Urinary bladder (tissue), 4 donors: ENCODE measurements at places on chromosomes 12 and 14. TPM values are rescaled to one million over a fixed set of nuclear protein-coding genes. Genes with fewer than 3 reads are reported as not detected.

ZC2HC1C gene
- 1.5 TPM for total RNA-seq

DNA sequence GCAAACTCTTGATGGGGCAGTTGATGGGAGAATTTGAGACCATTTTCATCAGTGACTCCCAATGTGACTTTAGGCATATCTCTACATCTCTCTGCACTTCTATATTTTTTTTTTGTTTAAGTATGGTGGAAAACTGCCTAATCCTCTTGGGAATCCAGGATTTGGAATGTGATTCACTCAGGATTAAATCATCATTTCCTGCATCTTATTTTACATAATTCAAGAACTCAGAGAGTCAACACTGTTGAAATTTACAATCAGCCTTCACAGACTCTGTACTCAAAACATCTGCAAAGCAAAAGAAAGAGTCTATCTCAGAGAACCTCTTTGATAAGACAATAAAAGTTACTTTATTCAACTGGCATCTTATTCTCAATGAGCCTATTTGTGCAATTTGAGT is 260.7 kb upstream of the NOS1 start:
- no peak for DNase-seq

MYL2 gene
- 9.5 TPM for total RNA-seq

FAM90A1 gene
- not detected for total RNA-seq

RAPGEF3 gene
- total RNA-seq = 17.2 TPM

PPP1R1A gene
- total RNA-seq = 1.6 TPM

DNA sequence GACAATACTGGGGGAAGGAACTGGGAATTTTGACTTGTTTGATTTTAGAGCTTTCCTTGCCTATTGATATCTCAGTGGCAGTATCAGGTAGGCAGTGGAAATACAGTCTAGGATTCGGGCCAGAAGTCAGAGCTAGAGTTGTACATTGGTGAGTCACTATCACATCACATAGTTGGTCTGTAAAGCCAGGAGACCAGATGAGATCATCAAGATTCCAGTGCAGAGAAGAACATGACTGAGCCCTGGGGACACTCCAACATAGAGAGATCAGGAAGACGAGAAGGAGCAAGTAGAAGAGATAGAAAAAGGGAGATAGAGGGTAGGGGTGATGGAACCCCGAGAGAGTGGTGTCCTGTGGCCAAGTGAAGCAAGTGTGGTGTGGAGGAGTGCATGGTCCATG is 46.6 kb upstream of the NR1H4 start:
- no peak for DNase-seq

DNA sequence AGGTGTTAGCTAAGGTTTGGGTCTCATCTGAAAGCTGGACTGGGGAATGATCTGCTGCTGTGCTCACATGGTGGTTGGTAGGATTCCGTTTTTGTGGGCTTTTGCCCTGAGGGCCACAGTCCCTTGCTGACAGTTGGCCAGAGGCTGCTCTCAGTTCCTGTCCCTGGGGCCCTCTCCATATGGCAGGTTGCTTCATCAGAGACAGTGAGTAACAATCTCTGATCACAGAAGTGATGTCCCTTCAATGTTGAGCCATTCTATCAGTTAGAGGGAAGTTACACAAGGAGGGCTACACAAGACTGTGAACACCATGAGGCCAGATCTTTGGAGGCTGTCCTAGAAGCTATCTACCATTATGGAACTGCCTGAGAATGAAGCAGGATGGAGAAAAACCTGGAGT is 137.2 kb downstream of the AACS start:
- DNase-seq = no peak

KRT1 gene
- total RNA-seq = 0.42 TPM

- no peak for DNase-seq
These were observed 32.3 kb downstream of the MEG3 start for GRCh38 chr14:100857923-100858837.

GRCh38 chr12:90969346-90969745 is 14.4 kb upstream of the CCER1 start:
- DNase-seq = no peak

GRCh38 chr12:57759360-57759980 is 4.6 kb downstream of the MARCHF9 start:
- DNase-seq = no peak

- DNase-seq = no peak
These were observed 150.7 kb downstream of the CAND1 start for GRCh38 chr12:67419810-67420209.

TSPAN11 gene
- 18.3 TPM for total RNA-seq

GRCh38 chr14:21244544-21244943 is 24.7 kb downstream of the HNRNPC start:
- no peak for DNase-seq

DNA sequence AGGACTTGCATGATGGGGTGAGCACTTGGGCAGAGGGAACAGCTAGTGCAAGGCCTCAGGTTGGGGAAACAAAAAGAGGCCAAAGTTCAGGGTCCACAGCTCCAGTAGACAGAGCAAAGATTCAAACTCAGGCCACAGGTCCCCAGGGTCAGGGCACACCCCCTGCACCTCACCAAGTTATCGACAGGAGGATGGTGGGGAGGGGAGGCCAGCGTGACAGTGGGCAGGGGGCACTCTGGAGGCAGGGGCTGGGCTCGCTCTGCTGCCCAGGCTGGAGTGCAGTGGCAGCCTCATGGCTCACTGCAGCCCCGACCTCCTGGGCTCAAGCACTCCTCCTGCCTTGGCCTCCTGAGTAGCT is 32.4 kb upstream of the ULK1 start:
- DNase-seq = no peak
